ENCODE measurements at places on chromosomes 5 and 9. TPM values are rescaled to one million over a fixed set of nuclear protein-coding genes. Genes with fewer than 3 reads are reported as not detected.

The SPATA24 gene
- total RNA-seq: 4.2 TPM

The LHX2 gene
- not detected for total RNA-seq

The SPZ1 gene
- total RNA-seq: not detected

The FTMT gene
- total RNA-seq: not detected

The TMEM8B gene
- total RNA-seq: 6.2 TPM

The HTR1A gene
- total RNA-seq: not detected

The CTSL gene
- total RNA-seq: 349 TPM
